Hindlimb muscle (tissue), 1 donor: ENCODE measurements at places on chromosomes 3 and 15. TPM values are rescaled to one million over a fixed set of nuclear protein-coding genes. Genes with fewer than 3 reads are reported as not detected.

The HPS3 gene
- polyA plus RNA-seq: 13.5 TPM

The GP5 gene
- polyA plus RNA-seq: 0.18 TPM

The FAM107A gene
- 0.93 TPM for polyA plus RNA-seq

The WDR93 gene
- polyA plus RNA-seq: 0.14 TPM

The GOLGA8G gene
- not detected for polyA plus RNA-seq

The CP gene
- 2.1 TPM for polyA plus RNA-seq

- DNase-seq: no peak
These were observed 248.7 kb downstream of the GABRG3 start for GRCh38 chr15:27219636-27220035.

DNA sequence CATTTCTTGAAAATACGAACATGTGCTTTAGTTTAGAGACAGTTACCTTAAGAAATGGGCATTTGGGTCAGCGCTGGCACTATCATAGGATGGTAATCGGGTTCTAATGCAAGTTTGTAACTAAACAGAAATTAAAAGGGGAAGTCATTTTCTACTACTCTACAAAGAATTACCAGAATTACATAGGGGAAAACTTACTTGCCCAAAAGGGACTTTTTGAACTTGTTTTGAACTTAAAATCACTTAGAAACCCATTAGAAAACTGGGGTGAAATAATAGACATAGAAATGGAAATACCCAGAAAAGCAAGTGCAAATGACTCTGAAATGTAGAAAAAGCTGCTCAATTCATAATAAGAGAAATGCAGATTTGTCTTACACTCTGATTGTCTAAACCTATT, 44.9 kb downstream of the SPATA16 start:
- DNase-seq: no peak

DNA sequence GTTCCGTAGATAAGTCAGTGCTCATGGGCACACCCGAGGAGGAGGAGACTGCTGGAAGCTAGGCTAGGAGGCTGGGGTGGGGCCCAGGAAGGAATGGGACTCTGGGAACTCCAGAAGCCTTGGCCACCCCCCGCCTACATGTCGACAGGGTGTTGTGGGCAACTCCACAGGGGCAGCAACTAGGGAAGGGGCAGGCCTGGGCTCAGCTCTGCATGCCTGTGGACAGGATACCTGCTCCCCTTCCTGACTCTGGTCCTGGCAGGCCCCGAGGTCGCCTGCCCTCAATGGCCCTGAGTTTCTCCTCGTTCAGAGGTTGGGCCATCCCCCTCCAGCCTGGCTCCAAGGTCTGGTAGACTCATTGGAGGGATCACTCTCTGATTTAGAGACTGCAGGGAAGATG, 138.9 kb upstream of the LINGO1 start:
- no peak for DNase-seq

GRCh38 chr15:63042877-63043334, 359 bp downstream of the TPM1 start:
- DNase-seq: no peak

- DNase-seq: no peak
These were observed 262.3 kb upstream of the RASGRP1 start for GRCh38 chr15:38826880-38827279.

- no peak for DNase-seq
These were observed 13.4 kb upstream of the STRA6 start for GRCh38 chr15:74215958-74216357.

- peak; percentile 45 for DNase-seq
These were observed 136.0 kb upstream of the CCDC54 start for GRCh38 chr3:107241217-107241616.

GRCh38 chr15:69881766-69882165, 216.0 kb downstream of the TLE3 start:
- DNase-seq: no peak

GRCh38 chr3:117218641-117219048, 509.1 kb downstream of the TUSC7 start:
- DNase-seq: no peak

DNA sequence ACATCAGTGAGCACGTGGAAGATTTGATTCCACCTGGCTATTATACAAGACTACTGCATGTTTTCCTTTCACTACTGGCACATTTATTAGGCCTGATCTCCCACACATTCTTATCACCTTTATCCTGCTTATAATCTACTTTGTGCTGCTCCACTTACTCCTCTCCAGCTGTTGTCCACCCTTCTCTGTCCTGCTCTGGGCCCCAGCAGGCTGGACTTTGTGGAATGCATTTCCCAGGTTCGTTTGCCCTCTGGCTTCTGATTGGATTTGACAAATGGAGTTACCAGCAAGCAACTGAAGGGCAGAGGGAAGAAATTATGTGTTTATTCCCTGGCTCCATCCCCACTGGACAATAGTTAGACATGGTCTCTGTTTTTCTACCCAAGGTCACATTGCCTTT, 75.5 kb downstream of the DCLK3 start:
- DNase-seq: no peak

DNA sequence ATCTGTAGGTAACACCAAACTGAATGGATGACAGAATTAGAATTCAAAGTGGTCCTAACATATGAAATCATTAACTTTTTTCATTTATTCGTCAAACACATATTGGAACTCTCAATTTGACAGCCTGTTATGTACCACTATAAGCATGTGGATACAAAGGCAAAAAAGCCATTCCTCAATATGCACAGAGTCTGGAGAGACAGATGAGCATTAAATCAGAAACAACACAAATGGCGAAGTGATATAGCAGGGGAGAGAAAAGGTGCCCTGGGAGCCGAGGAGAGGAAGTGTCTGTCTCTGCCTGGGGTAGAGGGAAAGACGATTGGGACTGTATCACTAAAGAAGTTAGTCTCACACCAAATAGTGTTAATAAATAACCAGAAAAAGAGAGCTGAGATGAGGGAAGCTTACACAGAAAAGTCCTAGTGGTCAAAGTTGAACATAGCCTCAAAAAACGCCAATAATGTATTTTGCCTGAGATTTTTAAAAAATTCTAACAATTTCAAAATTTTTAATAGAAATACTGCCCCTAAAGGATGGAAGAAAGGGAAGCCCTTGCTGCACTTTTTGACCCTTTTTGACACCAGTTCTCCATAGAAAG, 417.5 kb downstream of the TUSC7 start:
- no peak for DNase-seq
